ENCODE measurements at places on chromosomes 2 and 18.

GRCh38 chr18:63187791-63188460, 131.6 kb downstream of the BCL2 start:
- H3K4me3 ChIP-seq, result peak overlapping the region; percentile 11
- peak overlapping the region; percentile 25 for H3K27ac ChIP-seq
- no peak for DNase-seq
- H3K4me1 ChIP-seq, result peaks cover 28% of the 10 kb centered on the region
- no peaks in the 10 kb centered on the region for H3K36me3 ChIP-seq
- no peaks in the 10 kb centered on the region for H3K27me3 ChIP-seq

- no peak overlapping the region for H3K4me3 ChIP-seq
- DNase-seq, result no peak
- no peaks in the 10 kb centered on the region for H3K36me3 ChIP-seq
- H3K4me1 ChIP-seq, result peaks cover 28% of the 10 kb centered on the region
- H3K27me3 ChIP-seq, result no peaks in the 10 kb centered on the region
Measured at GRCh38 chr2:238162251-238162845, 3.6 kb downstream of the ERFE start.

- H3K27ac ChIP-seq, result no peak overlapping the region
- no peaks in the 10 kb centered on the region for H3K27me3 ChIP-seq
- no peak overlapping the region for H3K4me3 ChIP-seq
Measured at GRCh38 chr2:126661702-126662500, 5.9 kb downstream of the GYPC start.

- no peak overlapping the region for H3K4me3 ChIP-seq
- DNase-seq, result no peak
- H3K27ac ChIP-seq, result no peak overlapping the region
- H3K4me1 ChIP-seq, result peaks cover 2% of the 10 kb centered on the region
- H3K36me3 ChIP-seq, result peaks cover 18% of the 10 kb centered on the region
- H3K27me3 ChIP-seq, result no peaks in the 10 kb centered on the region
Measured at GRCh38 chr2:109374548-109375130, 239.1 kb downstream of the SEPTIN10 start.

GRCh38 chr2:29560566-29560965, 360.8 kb downstream of the ALK start:
- no peak overlapping the region for H3K27ac ChIP-seq
- no peaks in the 10 kb centered on the region for H3K4me1 ChIP-seq
- H3K27me3 ChIP-seq, result no peaks in the 10 kb centered on the region
- no peak for DNase-seq
- no peaks in the 10 kb centered on the region for H3K36me3 ChIP-seq

GRCh38 chr18:78006774-78007260, 757.2 kb downstream of the GALR1 start:
- H3K4me1 ChIP-seq, result no peaks in the 10 kb centered on the region
- H3K27ac ChIP-seq, result no peak overlapping the region
- no peaks in the 10 kb centered on the region for H3K27me3 ChIP-seq
- H3K4me3 ChIP-seq, result no peak overlapping the region
- H3K36me3 ChIP-seq, result no peaks in the 10 kb centered on the region
